ENCODE measurements at places on chromosomes 12 and 14. TPM values are rescaled to one million over a fixed set of nuclear protein-coding genes. Genes with fewer than 3 reads are reported as not detected.
A peak's percentile ranks its signal among the peaks of the same experiment; 100 is the strongest.

Gene MGAT2
- total RNA-seq = 12.0 TPM

Gene SYT10
- total RNA-seq = not detected

Gene BAZ1A
- 4.5 TPM for total RNA-seq

Gene CHURC1
- 89.8 TPM for total RNA-seq

Gene TAS2R31
- total RNA-seq = 0.88 TPM

Gene TCL1A
- total RNA-seq = not detected

GRCh38 chr14:42214981-42215491, 608.4 kb downstream of the LRFN5 start:
- DNase-seq = no peak

GRCh38 chr12:103657331-103657730, 70.3 kb downstream of the STAB2 start:
- DNase-seq = no peak

GRCh38 chr14:42778984-42779383, 1172.3 kb downstream of the LRFN5 start:
- DNase-seq = no peak

- no peak for DNase-seq
Measured at GRCh38 chr14:29629839-29630238, 297.8 kb downstream of the PRKD1 start.

DNA sequence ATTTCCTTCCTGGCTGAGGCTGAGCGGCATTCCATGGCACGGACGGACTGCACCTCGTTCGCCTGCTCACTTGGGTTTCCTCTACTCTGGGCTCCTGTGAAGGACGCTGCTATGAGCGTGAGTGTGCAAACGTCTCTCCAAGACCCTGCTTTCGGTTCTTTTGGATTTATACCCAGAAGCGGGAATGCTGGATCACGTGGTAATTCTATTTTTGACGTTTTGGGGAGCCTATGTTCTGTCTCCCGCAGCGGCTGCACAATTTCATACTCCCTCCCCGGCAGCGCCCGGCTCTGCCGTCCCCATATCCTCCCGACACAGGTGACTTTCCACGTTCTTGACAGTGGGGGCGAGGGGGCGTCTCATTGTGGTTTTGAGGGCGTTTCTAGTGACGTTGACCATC, 20.6 kb downstream of the MMP17 start:
- no peak for DNase-seq

- peak; percentile 98 for DNase-seq
Measured at GRCh38 chr12:128823916-128824839, at the start of gene SLC15A4. Gene SLC15A4 (minus strand): TSS chr12:128823958. CDS start chr12:128823943, 15 bp downstream.

GRCh38 chr14:74647061-74647677, 35.1 kb upstream of the LTBP2 start:
- no peak for DNase-seq

DNA sequence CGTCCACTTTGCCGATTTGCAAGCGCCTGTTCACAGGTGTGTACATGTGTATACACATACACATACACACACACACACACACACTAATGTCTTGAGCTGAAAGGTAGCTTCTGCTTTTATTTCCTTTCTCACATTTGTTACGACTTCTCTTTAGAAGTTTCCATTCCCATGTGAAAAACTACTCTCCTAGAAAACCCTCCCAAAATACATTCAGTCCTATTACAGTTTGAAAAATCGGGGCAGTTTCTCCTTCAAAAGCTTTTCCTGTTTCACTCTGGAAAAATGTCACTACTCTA, 3.9 kb downstream of the BLTP3B start:
- no peak for DNase-seq

DNA sequence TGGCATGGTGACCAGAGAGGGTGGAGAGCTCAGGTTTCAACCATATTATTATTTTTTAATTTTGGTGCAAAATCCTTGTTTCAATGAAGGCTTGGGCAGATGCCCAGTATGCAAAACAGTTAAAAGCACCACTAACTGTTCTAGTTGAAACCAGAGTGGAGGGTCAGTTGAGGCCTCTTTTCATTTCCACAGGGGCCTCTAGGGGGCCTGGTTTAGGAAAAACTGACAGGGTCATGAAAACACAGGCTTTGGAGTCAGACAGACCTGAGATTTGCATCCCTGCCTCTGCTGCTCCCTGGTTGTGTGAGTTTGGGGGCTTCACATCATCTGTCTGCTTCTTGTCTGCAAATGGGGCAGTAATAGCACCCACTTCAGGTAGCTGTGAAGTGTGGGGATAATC, 3.3 kb upstream of the RPH3A start:
- DNase-seq = no peak

GRCh38 chr12:24705741-24706358, 243.1 kb downstream of the BCAT1 start:
- DNase-seq = no peak

DNA sequence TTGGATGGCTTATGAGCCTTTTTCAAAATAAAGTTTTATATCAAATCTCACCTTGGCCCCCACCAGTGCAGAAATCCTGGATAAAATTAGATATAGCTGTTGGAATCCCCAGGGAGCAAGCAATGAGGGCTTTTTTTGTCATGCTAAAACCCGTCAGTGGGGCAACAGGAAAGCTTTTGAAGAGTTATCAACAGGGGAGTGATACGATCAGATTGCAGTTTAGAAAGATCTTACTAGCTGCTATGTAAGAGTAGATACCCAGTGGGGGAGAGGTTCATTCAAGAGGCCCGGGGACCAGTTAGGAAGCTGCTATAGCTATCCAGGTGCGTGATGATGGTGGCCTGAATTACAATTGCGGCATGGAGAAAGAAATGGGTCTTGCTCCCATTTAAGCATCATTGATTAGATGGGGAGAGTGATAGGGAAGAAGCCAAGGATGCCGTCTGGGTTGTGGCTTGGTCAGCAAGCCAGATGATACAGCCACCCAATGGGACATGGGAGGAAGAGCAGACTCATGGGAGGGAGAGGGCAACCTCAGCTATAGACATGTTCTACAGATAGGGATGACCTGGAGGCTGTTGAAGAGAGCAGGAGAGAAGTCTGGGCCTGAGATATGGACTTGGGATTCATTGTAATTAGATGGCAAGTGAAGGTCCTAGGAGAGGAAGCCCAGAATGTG, 272.4 kb downstream of the DPF3 start:
- DNase-seq = no peak

DNA sequence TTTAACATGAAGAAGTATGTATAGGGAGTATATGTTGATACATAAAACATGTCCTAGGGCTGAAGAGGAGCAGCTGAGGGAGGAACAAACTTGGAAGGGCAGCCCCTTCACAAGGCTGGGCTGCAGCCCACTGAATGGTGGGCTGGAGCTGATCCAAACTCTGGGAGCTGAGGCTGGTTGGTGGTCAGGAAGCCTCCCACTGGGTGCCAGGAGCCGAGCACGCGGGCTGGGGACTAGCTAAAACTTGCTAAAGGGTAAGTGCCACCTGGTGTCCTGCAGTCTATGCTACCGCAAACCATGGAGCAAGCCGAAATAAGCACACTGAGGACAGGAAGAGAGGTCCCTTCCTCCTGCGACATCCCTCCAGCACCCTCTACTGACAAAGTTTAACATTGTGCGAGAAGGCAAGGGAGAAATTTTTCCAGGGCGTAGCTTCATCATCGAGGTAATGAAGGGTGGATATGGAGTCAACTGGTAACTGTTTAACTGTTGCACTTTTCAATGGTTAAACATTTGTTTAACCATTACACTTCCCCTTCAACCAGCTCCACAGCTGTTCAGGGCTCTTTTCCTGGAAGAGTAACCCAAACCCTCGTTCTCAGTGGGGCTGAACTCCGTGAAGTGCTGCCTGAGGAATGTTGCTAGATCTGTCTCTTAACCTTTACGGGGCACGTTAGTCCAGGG, 42.2 kb downstream of the EGLN3 start:
- no peak for DNase-seq

DNA sequence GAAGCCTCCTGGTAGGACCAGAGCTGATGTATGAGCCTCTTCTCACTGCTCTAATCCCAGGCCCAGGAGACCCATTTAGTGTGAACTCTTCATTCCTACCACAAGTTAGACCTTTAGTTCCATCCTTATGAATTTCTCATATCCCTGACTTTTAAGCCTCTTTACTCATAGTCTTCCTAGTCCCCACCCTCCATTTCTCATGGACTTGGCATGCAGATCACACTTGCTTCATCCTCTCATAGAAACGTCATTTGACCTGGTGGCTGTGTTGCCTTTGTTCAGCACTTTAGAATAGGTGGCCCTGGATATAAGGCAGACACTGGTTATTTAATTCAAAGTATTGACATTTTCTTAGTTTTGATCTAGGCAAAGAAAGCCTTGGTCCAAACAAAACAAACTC, 99.5 kb downstream of the SLC16A7 start:
- no peak for DNase-seq

GRCh38 chr14:33560718-33561431, 390.0 kb downstream of the EGLN3 start:
- no peak for DNase-seq

DNA sequence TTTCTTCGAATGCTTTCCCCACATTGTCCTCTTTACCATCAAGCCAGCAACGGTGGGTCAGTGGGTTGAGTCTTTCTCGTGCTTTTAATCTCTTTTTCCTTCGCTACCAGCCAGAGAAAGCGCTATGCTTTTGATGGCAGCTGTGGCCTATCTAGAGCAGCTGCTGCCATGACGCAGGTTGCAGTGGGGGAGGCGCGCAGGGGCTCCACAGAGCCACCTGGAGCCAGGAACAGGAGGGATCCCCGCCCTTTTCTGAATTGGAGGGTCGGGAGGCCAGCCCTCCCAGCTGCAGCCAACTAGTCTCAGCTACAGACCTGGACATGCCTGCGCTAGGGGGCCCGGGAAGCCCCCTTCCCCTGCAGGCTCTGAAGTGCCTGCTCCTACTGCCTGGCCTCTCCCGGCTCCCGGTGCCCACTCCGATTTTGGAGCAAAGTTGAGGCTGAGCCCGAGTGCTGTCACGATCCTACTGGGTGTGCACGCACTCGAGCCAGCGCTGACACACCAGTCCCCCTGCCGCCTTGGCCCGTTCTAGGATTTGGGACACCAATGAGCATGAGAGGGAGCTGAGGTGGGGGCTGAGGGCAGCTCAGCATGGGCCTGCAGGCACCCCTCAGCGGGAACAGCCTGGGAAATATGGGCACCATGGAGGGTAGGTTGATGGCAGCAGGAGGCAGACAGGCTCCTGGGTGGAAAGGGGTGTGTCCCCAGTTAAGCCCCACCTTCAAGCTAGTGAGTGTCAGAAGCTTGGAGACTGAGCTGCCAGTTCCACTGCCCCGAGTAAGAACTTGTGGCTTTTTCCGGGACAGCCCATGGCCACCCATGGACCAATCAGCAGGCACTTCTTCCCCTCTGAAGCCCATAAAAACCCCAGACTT, 784.2 kb downstream of the SLC6A15 start:
- no peak for DNase-seq
